ENCODE measurements at places on chromosomes 7 and 10.

GRCh38 chr10:1739751-1740150 lies 2.4 kb upstream of the ADARB2 start:
- no peak for DNase-seq

GRCh38 chr10:49187950-49188761 lies at the start of gene TMEM273:
Gene TMEM273 (minus strand): TSS chr10:49188391. CDS start chr10:49188336, 55 bp downstream.
- DNase-seq, result no peak

GRCh38 chr10:31607481-31607880 lies 288.5 kb downstream of the ZEB1 start:
- no peak for DNase-seq

DNA sequence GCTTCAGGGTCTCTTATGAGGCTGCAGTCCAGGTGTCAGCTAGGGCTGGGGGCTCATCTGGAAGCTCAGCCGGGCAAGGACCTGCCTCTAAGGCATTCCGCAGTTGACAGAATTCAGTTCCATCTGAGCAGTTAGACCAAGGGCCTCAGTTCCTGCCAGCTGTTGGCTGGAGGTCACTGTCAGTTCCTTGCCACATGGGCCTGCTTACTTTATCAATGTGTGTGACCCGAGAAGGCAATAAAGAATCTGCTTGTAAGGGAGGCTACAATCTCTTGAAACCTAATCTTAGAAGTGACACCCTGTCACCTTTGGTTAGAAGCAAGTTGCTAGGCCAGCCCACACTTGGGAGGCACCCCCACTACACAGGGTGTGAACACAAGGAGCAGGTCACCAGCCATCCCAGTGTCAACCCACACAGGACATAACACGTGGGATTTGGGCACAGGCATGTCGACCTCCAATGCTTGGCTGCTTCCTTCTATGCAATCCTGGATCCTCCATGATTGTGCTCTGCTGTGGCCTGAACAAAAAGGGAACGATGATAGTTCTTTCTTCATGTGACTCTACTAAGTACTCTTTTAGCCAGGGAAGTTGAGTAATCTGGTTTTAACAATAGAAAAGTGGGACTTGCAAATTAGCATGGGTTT lies 41.8 kb downstream of the MTURN start:
- DNase-seq, result no peak

GRCh38 chr10:71840177-71840957 lies 10.7 kb downstream of the PSAP start:
- peak; percentile 73 for DNase-seq

- no peak for DNase-seq
Measured at GRCh38 chr10:121927318-121927840, 452 bp downstream of the ATE1 start.

DNA sequence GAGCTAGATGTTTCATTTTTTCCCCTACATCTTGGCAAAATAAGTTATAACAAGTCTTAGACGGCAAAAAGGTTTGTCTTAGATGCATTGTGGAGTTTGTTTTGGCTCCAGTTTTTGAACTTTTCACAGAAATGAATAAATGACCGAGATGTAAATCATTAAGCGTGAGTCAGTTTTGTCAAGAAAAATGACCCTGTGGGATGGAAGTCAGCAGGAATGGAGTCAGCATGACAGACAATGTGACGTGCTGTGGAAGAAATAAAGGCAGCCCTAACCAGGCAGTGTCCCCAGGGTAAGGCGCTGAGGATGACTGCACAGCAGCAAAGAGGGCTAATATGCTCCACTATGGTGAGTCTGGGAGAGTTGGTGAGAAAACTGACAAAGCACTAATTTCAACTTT lies 163.2 kb downstream of the NOC3L start:
- DNase-seq, result no peak

DNA sequence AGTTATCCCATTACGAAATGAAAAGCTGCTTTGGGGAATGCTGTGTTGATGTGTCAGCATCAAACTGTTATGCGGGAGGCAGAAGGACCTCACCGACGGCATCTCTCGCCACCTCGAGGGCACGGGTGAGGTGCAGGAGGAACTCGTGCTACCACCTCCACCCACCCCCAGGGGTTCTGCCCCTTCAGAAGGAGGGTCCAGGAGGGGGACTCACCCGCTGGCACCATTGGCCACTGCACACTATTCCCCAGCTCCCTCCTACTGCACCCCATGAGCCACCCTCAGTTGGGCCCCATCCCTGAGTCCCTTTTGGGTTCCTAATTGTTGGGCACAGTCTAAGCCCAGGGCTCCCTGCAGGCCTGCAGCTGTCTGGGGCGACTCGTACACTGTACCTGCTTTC lies 236.6 kb downstream of the PTPRN2 start:
- DNase-seq, result no peak

GRCh38 chr7:78080241-78080640 lies 281.7 kb downstream of the PHTF2 start:
- DNase-seq, result no peak

DNA sequence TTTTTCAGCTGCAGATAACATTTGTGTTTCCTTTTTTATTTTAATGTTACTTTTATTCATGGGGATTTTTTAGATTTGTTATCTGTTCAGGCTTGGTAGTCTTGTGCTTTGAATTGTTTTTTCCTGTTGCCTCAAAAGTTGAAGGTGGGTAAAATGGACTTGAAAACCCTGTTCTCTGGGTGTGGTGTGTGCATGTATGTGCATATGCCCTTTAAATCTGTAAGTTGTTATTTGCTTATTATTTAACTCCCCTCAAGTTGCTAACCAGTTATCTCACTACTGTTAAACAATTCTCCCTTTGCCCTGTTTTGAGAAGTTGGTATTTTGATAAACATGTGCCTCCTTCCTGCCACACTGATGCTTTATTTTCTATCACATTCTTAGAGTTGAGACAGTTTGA lies 30.6 kb downstream of the TSPAN14 start:
- DNase-seq, result no peak

- no peak for DNase-seq
Measured at GRCh38 chr7:2647594-2648172, 15.9 kb downstream of the TTYH3 start.

- no peak for DNase-seq
Measured at GRCh38 chr7:36958111-36958733, 233.9 kb upstream of the AOAH start.

DNA sequence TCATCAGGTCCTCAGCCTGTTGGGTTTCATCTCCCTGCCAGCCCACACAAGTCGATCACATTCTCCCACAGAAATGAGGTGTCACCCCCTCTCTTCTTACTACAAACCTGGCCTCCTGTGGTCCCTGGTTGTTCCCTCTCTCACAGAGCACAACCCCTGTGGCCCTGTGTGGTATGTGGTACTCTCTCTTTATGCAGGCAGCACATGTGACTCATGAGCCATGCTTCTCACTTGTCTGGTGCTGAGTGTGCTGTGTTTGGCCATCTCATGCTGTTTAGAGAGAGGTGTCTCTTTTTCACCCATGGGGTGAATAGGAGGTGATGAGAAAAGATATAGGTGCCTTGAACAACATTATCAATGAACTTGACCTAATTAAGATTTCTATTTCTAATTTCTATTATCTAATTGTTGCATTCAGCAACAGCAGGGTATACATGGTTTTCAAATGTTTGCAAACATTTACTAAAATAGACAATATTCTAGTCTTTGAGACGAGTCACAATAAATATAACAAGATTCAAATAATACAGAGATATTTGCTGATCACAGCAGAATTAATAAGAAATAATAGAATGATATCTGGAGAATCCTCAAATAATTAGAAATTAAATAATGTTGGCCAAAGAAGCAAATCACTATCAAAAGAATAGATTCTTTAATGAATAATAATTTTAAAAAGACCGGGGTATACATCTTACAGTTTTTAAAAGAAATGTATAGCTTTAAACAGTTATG lies 633.8 kb upstream of the IGFBP3 start:
- no peak for DNase-seq

DNA sequence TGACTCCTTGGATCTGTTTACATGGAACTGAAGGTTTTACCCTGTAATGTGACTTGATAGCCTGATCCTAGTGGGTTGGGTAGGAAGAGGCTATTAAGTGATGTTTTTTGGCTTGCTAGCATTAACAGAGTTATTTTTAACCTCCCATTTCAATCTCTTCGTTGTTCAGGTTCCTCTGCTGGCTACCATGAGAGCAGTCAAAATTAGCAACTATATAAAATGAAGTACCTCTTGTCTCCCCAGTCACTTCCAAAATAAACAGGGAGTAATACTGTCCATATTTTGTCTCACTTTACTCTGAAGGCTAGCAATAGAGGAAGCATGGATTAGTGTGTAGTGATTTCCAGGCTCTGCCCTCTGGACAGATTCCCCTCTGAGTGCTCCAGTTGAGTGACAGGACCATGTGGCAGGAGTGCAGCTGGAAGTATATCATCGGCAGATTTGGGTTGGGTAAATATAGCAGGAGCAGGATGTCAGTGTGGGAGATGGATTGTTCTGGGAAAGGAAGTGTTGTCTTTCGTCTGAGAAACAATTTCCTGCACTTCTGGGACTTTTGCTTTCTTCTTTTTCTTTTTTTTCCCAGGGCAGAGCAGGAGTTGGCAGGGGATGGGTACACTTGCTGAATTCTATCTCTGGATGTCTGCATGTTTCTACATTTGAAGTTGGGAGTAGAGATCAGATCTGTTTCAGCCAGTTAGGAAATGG lies 35.2 kb downstream of the GBF1 start:
- DNase-seq, result no peak

DNA sequence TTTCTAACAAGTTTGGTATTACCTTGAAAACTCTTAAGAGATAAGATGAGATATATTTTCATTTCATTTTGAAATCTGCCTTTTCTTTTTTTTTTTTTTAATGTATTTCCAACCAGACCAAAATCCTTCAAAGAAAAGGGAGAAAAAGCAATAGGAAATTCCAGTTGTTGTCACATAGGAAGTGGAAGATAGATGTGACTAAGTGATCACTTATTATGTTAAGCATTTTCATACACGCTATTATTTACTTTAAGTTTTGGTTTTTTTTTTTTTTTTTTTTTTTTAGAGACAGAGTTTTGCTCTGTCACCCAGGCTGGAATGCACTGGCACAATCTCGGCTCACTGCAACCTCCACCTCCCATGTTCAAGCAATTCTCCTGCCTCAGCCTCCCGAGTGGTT lies 197.2 kb upstream of the FRMD4A start:
- DNase-seq, result no peak

GRCh38 chr7:31126976-31127375 lies 74.9 kb downstream of the ADCYAP1R1 start:
- DNase-seq, result no peak

DNA sequence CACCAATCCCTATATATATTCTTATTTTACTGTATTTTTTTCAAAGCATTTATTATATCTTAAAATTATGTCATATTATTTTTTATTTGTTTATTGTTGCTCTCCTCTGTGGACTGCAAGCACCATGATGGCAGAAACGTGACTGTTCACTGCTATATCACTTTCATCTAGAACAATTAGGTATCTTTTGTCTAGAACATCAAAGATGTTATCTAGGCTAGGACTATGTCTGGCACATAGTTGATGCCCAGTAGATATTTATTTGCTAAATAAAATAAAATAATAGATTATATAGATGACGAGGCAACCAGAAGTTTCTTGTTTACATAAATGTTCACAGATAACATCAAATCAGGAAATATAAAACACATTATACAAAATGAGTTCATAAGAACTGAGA lies 12.4 kb upstream of the GPR158 start:
- DNase-seq, result no peak

- DNase-seq, result no peak
Measured at GRCh38 chr10:117134056-117134305, 4.1 kb downstream of the VAX1 start.

DNA sequence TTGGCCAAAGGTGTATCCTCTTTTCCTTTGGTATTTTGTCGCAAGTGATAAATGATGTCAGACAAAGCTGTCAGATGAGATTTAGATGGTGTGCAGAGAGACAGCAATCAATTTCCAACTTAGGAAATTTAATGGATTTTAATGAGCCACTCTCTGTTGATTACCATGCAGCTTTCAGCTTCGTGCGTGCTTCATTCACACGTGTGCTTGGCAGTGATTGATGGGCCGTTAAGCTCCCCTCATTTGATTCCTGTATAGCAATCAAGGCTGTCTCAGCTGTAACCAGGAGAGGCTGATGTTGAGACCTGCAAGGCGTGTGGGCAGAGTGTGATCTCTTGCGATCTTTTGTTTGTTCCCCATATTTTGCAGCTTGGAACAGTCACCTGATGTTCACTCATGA lies 439.6 kb downstream of the CALN1 start:
- no peak for DNase-seq

GRCh38 chr10:22334414-22335172 lies 10.7 kb upstream of the SPAG6 start:
- DNase-seq, result no peak

GRCh38 chr7:143884969-143885559 lies 16.9 kb downstream of the TCAF1 start:
- DNase-seq, result peak; percentile 15

DNA sequence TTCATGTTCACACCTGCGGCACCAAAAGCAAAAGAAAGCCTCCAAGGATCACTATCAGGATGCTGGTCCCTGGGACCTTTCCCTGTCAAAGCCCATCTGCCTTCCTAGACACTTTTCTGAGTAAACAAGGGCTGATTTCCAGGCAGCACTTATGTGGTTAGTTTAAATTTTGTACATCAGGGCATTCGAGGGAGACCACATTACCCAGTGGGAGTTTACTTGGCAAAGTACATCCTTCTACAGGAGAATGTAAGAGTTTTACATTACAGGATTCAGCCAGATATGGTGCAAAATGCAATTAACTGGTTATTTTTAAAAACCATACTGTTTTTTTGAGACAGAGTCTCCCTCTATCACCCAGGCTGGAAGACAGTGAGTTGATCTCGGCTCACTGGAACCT lies 132.1 kb downstream of the CSTF2T start:
- no peak for DNase-seq

GRCh38 chr10:69234447-69234846 lies 14.3 kb downstream of the HKDC1 start:
- no peak for DNase-seq

GRCh38 chr10:119460369-119461195 lies 81.9 kb downstream of the RGS10 start:
- no peak for DNase-seq

DNA sequence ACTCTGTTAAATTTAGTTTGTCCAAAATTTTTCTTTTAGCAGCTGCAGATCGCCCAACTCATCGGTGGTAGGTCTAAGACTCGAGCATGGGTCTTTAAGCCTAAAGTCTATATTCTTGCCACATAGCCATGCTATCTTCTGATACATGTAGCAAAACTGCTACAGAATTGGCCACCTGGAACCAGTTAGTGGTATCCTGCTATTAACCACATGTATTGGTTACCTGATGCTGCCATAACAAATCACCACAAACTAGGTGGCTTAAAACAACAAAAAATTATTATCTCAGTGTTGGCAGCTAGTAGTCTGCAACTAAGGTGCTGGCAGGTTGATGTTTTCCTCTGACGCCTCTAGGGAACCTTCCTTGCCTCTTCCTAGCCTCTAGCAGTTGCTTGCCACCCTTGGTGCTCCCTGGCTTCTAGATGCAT lies 96.7 kb upstream of the PIK3CG start:
- DNase-seq, result no peak
